ENCODE measurements at places on chromosomes 7 and 10.

GRCh38 chr7:105205592-105206237, 183.0 kb downstream of the SRPK2 start:
- DNase-seq = no peak

DNA sequence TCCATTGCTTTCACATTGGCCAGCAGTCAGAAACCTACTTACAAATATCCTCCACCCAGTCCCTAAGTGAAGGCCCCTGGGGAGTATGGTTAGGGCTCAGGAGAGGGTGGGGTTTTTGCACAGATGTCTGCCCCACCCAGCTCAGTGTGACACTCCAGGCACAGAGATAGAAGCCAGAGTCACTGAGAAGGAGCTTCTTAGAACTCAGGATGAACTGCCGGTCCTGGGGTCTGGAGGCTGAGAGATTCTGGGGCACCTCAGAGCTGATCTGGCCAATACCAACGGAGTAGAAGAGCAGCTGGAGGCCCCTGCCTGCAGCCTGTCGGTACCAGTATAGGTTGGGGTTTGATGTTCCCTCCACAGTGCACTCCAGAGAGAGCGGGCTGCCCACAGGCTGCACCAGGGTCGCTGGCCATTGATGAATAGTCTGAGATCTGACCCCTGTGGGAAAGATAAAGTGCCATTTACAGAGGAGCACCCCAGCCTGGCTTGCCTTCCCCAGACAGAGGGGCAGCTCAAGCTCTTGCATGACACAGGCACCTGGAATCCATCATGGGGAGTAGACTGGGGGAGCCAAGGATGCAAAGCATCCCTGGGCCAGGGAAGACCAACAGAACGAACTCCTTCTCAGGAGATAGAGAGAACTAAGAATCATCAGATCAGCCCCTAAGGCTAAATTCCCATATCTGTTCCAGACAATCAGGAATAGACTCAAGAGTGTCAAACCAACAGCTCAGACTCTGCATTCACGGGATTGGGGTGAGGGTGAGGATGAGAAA, 41.9 kb downstream of the PRSS2 start:
- no peak for DNase-seq

- DNase-seq = no peak
Measured at GRCh38 chr7:68800316-68800715, 798.0 kb upstream of the AUTS2 start.

- DNase-seq = no peak
Measured at GRCh38 chr10:71763352-71764127, 9.8 kb downstream of the VSIR start.

GRCh38 chr10:23337616-23338015, 7.0 kb downstream of the C10orf67 start:
- no peak for DNase-seq

DNA sequence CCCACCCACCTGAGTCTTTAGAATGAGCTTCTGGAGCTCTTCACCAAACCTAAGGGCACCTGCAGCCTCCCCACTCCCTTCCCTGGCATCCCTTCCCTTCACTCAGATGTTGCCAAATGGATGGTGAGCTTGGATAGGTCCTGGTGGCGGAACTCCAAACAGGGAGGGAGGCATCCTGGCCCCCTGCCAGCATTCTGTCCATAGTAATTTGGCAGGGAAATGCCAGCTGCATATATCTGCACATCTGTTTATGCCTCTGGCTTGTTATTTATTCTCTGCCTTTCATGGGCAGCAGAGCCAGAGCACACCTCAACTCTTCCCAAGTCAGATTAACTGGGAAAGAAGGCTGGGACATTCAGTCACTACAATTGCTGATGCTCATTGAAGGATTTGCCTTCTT, 18.1 kb downstream of the KAZALD1 start:
- DNase-seq = no peak

DNA sequence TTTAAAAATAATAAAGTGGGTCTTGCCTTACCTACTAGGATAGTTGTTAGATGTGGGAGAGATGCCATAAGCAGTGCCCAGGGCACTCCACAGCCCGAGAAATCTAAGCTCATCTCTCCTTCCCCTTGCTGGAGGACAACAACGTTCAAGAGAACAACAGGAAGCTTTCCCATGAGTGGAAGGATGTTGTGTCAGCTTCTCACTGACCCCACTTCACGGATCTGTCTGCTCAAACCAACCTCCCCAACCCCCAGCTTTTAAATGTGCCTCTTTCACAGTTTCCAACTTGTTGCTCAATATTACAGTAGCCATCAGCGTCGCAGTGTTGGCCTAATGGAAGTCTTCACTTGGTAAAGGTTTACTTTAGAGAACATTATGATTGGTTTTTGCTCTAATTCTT, 72.1 kb downstream of the PTPRE start:
- peak; percentile 3 for DNase-seq

DNA sequence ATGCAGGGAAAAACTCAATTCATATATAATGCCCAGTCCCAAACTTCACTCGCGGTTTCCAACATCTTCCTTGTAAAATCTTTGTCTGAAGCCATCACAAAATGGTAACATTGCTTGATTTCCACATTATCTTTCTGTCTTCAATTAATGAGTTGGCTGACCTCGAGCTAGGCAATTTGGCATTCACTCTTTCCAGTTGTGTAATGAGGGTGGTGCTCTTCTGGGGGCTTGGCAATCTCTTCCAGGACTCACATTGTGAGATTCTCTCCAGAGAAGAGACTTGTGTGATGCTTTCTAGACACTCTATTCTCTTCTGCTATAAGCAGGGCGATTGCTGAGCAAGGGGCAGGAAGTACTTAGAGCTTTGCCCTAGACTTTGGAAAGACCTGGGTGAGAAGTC, 179.5 kb downstream of the JCAD start:
- DNase-seq = no peak

GRCh38 chr7:50723888-50724287, 58.8 kb downstream of the GRB10 start:
- DNase-seq = no peak
